Renal pelvis (tissue), 12 donors: ENCODE measurements at places on chromosomes 6 and 20.

DNA sequence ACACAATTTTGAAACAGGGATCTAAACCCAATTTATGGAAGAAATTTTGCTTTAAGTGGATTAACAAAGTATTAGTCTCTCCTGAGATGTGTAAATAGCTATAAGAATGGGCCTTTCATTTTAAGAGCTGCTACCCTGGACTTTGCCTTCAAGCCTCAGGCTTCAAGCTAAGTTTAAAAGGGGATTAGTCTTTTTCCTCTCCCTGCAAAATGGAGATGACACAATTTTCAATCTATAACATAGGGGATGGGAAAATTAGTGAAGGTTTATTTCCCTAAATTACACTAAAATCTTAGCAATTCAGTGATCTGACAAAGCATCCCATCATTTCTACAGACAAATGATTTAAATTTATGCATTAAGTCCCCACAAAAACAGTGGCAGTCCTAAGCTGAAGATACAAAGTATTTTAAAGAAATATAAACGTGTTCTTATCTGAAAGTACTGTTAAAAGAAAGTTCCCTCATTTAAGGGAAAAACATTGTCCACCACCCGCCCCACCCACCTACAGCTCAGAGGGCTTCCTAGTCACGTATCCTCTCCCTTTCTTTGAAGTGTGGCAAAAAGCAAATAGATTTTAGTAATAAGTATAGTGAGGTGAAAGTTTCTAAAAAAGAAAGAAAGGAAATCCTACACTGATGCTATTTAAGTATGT lies 14.5 kb downstream of the ARHGAP18 start:
- DNase-seq, result no peak

DNA sequence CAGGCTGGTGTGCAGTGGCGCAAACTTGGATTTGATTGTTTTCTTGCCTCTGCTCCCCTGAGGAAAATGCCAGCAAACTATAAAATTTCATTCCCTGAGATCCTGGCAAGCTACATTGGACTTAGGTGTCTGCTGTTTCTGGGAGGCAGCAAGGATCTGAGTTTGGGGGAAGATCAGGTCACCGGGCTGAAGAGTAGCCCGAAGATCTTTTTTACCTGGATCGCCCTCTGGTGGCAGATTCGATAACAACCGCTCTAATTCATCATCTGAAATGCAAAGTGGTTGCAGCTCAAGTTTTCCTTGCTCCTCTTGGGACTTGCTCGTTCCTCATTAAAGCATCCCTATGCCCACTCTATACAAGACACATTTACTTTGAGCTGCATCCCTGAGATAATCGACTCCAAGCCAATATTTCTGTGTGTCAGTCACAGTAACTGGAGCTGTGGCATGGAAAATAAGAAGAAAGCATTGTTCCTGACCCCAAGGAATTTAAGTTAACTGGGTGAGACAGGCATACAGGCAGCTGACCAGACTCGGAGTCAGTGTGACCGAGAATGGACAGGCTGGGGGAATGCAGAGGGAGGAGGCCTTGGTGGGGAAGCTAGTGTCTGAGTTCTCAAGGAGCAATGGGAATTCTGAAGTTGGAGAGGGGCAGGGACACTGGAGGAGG lies 131.8 kb upstream of the PROKR2 start:
- DNase-seq, result peak; percentile 39

GRCh38 chr6:90107771-90108282 lies 188.8 kb downstream of the BACH2 start:
- no peak for DNase-seq

DNA sequence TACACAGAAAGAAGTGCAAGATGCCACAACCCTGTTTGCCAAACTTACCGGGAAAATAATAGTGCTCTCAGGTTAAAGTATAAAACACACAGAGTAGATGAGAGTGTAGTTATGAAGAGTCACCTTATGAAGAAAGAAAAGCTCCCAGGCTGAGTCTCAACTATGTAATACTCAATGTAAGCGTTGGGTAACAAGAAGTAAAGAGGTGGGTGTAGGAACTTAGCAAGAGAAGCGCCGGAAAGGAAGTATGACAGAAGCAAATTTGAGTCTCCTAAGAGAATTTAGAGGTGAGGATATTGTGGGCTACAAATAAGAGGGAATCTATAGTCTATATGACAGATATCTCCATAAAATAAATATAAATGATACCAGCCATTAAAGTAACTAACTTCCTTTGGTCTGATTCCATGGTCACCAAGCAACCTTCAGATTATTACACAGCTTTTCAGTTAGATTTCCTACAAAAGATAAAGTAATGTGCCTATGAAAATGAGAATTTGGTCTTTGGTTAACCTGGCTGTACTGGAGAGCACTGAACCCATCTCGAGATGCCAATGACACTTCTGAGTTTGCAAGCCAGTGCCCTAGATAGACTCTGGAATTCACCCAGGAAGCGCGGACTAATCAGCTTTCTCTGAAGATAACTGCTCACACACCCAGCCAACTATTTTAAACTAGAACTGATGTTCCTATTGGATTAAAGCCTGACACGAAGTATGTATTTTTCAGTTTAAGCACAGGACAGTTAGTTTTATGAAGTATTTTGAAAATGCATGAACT lies 1.8 kb downstream of the TUBE1 start:
- DNase-seq, result no peak

DNA sequence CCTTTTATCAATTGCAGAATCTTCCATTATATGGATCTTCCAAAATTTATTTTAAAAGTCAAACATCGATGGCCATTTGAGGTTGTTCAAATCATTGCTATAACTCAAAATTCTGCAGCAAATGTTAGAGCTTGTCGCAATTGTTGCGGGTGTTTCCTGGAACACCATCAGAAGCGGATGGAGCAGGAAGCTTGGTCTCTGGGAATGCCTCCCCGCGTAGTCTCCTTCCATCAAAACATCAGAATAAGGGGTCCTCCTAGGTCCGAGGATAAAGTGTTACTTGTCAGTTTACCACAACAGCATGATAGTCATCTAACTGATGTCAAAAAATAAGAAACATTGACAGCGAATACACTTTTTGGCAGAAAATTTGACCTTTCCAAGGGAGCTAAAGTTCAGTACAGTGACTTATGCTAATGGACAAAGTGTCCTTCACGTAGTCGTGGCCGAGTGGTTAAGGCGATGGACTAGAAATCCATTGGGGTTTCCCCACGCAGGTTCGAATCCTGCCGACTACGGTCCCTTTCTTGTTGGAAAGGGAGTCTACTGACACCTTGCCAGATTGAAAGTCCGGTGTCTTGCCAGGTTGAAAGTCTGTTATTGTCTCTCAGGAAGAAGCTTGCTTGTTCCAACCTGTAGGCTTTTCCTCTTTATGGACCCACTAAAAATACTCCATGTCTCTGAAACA lies 59.0 kb upstream of the ZNF184 start:
- DNase-seq, result no peak

GRCh38 chr20:25126204-25127029 lies 44.5 kb upstream of the VSX1 start:
- DNase-seq, result no peak

- no peak for DNase-seq
Measured at GRCh38 chr20:54506643-54507042, 31.2 kb downstream of the DOK5 start.

- DNase-seq, result no peak
Measured at GRCh38 chr6:8434727-8435092, 635 bp downstream of the SLC35B3 start.

- DNase-seq, result peak; percentile 51
Measured at GRCh38 chr6:31952140-31952805, 6.4 kb downstream of the CFB start.

DNA sequence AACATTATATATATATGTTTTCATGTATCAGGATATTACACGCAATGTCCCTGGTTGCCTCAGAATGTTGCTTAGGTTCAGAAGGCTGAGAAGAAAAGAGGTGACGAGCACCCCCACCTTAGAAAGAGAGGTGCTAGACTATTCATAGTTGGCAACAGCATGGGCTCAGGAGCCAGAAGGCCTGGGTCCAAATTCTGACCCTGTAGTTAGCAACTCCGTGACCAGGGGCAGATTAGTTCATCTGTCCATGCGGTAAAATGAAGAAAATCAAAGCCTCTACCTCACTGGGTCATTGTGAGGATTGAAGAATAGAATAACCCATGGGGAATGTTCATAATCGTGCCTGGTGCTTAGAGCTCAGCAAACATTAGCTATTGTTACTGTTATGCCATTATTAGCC lies 5.4 kb upstream of the SIRT5 start:
- no peak for DNase-seq

DNA sequence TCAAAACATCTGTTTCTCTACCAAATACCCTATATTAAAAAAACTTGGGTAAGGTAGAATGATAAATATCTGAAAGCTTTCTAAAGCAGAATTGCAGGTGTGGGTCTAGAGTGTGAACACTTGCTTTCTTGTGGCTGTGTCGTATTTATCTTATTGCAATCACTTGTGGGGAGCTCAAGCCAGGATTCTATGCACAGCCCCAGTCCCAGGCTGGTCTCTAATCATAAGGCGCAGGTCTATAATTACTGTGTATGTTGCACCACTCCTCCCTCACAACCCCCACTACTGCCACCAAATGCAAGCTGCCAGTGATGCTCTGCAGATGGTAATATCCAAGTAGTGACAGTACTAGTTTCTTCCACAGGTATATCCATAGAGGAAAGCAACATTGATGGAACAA lies 2.2 kb upstream of the E2F3 start:
- no peak for DNase-seq

- no peak for DNase-seq
Measured at GRCh38 chr6:33837971-33838665, 34.3 kb upstream of the MLN start.

GRCh38 chr6:98054453-98054852 lies 771.4 kb upstream of the MMS22L start:
- DNase-seq, result no peak

- peak; percentile 85 for DNase-seq
Measured at GRCh38 chr20:1469925-1470571, 3.4 kb upstream of the NSFL1C start.

- no peak for DNase-seq
Measured at GRCh38 chr6:36049582-36049981, 22.0 kb downstream of the MAPK14 start.

GRCh38 chr20:36848078-36848660 lies 27.8 kb upstream of the TLDC2 start:
- DNase-seq, result no peak

- no peak for DNase-seq
Measured at GRCh38 chr6:112325444-112325843, 21.7 kb upstream of the RFPL4B start.

DNA sequence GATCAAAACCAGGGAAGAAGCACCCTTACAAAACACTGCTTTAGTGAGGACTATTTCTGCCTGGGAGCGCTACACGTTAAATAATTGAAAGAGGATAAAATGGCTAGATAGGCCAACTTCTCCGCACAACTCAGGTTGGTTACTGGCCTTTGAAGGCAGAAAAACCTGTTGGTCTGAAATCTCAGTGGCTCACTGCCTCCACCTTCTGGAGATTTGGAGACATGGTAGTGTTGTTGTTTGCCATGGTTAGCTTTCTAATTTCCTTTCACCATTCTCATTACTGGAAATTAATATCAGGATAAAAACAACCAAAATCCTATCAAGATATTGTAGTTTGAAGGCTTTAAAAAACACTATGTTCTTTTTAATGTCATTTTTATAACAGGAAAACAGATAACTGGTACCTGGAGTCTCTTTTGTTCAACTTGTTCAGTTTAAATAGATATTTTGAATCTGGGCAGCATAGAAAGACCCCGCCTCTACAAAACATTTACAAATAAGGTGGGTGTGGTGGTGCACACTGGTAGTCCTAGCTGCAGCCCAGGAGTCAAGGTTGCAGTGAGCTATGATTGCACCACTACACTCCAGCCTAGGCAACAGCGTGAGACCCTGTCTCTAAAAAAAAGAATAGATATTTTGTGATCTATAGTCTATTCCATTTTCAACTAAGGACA lies 27.5 kb upstream of the BCLAF1 start:
- peak; percentile 71 for DNase-seq

DNA sequence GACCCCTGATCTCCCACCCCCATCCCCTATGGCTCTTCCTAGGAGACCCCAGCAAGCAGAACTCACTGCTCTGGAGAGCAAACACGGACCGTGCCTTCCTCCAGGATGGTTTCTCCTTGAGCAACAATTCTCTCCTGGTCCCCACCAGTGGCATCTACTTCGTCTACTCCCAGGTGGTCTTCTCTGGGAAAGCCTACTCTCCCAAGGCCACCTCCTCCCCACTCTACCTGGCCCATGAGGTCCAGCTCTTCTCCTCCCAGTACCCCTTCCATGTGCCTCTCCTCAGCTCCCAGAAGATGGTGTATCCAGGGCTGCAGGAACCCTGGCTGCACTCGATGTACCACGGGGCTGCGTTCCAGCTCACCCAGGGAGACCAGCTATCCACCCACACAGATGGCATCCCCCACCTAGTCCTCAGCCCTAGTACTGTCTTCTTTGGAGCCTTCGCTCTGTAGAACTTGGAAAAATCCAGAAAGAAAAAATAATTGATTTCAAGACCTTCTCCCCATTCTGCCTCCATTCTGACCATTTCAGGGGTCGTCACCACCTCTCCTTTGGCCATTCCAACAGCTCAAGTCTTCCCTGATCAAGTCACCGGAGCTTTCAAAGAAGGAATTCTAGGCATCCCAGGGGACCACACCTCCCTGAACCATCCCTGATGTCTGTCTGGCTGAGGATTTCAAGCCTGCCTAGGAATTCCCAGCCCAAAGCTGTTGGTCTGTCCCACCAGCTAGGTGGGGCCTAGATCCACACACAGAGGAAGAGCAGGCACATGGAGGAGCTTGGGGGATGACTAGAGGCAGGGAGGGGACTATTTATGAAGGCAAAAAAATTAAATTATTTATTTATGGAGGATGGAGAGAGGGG lies 1.4 kb downstream of the LTA start:
- DNase-seq, result no peak

- DNase-seq, result no peak
Measured at GRCh38 chr6:92459606-92460005, 959.8 kb downstream of the EPHA7 start.

DNA sequence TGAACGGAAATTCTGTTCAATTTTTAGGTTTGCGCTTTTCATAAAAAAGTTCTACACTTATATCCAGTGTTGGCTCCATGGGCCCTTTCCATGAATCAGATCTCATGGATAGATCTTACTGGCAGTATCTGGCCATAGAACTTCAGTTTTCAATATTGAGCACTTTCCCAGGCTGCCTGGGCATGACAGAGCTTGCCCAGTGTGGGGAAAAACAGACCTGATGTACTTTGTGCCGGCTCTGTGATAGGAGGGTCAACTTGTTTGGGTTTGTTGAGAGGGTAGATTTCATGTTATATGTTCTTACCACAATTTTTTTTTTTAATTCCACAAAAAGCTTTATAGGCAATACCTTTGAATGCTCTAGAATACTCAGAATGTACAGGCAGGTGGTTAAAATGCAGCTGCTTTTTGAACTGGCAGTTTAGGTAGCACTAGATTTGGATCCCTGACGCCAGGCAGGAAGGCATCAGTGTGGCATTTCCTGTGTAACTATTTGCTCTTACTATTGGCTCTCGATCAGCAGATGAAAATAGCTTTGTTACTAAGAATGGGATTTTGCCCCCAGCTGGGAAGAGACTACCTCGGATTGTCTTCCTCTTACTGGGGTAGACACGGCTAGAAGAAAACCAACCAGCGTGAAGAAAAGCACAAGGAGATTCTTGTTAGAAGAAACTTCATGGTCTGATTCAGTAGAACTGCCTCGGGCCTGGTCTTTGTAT lies 404.9 kb upstream of the SOX4 start:
- DNase-seq, result no peak
